ENCODE measurements at places on chromosomes 1 and 21.

DNA sequence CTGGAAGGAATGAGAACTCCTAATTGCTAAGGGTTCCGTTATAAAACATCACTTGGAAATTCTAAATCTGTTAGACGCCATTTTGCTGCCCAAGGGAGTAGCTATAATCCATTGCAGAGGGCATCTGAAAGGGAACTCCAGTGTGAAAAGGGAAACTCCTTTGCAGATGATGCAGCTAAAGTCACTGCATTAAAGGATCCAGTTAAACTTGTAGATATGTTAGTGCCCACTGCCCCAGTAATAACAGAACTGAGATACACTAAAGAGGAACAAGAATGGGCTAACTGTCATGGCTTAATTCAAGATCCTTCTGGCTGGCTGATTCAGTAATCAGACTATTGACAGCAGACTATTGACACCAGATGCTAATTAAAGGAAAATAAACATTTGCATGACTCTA is 81.8 kb upstream of the KIAA0040 start:
- no peak for DNase-seq

- no peak for DNase-seq
Observed at GRCh38 chr1:76865696-76866286, 1.5 kb upstream of the ST6GALNAC5 start.

DNA sequence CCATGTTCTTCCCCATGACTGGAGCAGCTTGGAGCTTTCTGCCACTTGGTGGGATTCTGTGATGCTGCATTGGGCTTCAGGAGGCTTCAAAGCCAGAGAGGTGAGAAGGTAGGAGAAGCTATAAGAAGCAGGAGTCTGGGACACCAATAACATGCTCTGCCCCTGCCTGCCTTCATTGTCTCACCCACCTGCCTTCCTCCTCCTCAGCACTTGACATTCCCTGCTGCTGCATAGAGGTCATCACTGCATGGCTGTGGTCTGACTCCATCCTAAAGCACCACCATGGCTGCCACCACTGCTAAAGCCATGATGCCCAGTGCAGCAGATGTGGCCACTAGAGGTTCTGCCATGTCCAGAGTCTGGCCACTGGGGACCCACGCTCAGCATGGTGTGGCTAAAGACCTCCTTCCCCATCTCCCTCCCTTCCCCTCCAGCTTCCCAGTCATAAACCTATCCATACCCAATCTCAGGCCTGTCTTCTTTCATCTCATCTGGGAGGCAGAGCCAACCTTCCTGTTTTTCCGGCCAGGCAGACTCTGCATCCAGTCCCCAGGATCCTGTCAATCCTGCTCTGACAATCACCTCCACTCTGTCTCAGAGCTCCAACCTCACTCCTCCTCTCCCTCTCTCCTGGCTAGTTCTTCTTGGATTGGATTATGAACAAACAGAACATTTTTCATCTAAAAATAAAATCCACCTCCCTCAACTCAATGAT is 285.1 kb upstream of the POU3F1 start:
- no peak for DNase-seq

DNA sequence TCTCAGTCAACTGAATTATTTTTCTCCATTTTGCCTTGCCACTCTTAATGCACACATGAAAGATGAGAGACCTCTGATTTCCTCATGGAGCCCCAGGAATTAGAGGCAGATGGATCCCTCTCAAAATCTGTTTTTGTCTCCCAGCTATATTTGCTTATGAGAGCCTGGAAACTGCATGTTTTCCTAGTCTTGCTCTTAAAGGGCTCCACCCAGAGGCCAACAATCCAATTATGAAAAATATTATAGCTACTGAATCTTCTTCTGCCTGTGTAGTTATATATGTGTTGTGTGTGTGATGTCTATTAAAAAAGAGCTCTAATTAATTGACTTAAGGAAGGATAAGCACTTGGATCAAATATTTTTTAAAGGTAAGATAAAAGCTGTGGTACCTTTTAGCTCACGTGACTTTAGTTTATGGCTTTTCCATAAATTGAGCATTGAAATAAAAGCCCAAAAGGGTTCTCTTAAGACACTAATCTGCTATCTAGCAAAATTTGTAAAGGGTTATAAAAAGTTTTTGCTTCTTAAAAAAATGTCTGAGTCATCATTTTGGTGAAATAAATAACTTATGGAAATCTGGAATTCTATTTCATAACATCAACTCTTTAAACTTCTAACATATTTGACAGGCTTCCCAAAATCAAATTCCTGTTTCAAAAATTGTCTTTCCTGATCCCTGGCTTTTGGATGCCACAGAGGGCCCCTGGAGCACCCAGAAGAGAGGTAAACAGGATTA is 31.2 kb upstream of the TSPEAR start:
- DNase-seq, result no peak

- no peak for DNase-seq
Observed at GRCh38 chr1:164564378-164564777, 5.4 kb downstream of the PBX1 start.

GRCh38 chr1:231596337-231596791 is 30.2 kb upstream of the DISC1 start:
- DNase-seq, result no peak

DNA sequence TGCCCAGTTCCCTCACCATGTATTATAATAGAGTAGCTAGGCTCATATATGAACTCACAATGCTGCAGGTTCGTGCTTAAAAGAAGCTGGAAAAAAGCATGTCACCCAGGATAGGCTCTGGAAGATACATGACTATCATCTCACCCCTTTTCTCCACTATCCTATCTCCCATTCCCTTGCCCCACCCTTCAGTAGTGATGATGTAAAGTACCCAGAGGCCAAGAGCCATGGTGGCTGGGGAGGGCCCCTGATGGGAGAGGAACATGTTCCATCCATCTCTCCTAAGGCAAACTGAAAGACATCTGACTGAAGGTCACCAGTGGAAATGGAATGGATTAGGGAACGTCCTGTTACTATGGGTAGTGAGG is 20.3 kb upstream of the RBBP5 start:
- no peak for DNase-seq

DNA sequence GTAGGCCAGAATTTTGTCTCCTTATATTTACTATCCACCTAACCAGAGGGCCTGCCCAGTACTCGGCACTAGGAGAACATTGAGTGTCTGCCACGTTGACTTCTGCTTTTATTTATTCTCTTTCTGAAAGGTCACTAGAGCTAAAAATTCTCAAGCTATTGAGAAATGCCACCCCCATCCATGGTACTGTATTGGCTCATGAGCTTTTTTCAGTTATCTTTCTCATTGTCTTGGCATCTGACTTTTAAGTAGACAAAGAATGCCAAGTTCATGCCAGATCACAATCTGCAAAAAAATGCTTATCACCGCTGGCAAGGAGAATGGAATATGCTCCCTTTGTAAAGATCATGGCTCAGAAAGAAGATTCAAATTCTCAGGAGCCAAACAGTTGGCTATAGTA is 49.8 kb upstream of the MROH9 start:
- DNase-seq, result no peak

DNA sequence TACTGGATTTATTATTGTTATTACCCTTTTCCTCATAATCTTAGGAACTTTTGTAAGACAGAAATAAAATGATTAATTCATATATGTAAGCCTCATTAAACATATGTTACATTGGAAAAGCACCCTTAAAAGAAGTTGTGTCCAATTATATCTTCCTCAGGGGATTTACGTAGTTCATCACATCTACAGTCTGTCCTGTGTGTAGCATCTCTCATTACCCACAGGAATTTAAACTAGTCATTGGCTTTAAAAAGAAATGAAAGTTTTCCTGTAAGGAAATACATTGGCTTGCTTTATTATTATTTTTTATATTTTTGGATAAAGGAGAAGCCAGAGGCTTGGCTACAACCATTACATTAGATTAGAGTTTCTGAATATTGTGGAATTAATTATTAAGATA is 56.1 kb downstream of the SWT1 start:
- no peak for DNase-seq

- DNase-seq, result no peak
Observed at GRCh38 chr1:47439819-47440598, 2.2 kb downstream of the FOXD2 start.

DNA sequence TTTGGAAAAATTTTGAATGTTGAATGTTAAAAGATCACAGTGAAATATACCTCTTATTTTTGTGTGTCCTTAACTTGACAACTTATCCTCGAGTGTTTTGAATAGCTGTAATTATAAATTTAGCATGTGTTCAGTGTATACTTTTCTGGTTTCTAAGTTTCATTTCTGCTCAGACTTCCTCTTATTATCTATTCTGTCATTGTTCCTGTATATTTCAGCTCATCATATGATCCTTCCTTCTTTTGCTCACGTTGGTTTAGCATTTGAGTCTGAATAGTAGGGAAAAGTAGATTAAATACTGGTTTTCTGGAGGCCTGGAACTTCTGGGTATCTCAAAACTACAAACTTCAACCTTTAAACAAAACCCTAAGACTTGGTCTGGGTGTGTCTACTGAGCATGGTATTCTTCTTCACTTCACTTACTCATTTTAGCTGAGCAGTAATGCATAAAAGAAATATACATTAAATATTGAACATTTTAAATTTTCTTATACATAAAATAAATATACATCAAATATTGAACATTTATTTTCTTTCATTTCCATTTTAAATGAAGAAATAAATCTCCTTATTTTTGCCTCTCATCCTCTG is 3.3 kb upstream of the ATP6V1G3 start:
- no peak for DNase-seq

DNA sequence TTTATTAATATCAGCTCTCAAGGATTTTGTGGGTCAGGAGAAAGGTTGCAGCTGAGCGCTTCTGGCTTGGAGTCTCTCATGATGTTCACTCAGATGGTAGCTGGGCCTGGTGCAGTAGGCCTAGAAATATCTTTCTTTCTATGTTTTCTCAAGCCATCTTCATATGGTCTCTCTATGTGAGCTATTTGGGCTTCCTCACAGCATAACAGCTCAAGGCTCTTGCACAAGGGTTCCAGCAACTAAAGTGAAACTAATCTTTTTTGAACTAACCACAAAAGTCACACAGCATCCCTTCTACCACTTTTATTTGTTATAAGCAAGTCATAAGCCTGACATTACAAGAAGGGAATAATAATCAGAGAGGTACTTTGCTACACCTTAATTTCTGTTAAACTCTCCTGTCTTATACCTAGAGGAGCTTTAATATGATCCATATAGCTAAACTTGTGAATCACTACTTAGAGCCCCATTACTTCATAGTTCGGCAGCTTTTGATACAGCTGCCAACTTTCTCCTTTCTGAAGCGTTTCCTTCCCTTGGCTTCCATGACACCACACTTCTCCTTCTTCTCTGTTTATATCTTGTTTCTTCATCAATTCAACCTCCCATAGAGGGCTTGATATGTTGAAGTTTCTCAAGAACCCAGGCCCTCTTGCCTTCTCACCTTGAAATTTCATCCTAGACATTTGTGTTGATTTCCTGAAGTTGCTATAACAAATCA is 720.2 kb downstream of the LTN1 start:
- no peak for DNase-seq

DNA sequence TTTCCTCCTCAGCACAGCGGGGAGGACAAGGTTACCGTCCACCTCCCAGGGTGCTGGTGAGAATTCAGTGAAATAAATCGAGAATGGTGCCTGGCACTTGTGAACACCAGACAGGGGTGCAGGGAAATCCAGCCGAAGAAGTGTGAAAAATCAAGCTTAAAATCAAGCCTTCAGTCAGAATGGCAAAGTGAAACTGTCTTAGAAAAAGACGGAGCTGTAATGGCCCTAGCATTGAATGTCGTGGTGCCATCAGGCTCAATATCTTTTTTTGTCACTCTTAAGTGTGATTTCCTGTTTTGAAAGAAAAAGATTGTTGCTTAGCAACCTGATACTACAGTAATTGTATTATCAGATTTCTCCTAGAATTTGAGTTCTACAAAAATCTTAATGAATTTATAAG is 22.1 kb downstream of the EDARADD start:
- no peak for DNase-seq

- DNase-seq, result no peak
Observed at GRCh38 chr1:204072931-204073836, at the start of gene SOX13. TSS of gene SOX13 (plus strand) at chr1:204073115. CDS start at chr1:204112916, 39,801 bp downstream.

- no peak for DNase-seq
Observed at GRCh38 chr1:87852410-87853161, 523.9 kb downstream of the LMO4 start.

- DNase-seq, result no peak
Observed at GRCh38 chr1:151510614-151510956, 602 bp upstream of the CGN start.

- no peak for DNase-seq
Observed at GRCh38 chr1:69513601-69514000, 54.1 kb upstream of the LRRC7 start.

DNA sequence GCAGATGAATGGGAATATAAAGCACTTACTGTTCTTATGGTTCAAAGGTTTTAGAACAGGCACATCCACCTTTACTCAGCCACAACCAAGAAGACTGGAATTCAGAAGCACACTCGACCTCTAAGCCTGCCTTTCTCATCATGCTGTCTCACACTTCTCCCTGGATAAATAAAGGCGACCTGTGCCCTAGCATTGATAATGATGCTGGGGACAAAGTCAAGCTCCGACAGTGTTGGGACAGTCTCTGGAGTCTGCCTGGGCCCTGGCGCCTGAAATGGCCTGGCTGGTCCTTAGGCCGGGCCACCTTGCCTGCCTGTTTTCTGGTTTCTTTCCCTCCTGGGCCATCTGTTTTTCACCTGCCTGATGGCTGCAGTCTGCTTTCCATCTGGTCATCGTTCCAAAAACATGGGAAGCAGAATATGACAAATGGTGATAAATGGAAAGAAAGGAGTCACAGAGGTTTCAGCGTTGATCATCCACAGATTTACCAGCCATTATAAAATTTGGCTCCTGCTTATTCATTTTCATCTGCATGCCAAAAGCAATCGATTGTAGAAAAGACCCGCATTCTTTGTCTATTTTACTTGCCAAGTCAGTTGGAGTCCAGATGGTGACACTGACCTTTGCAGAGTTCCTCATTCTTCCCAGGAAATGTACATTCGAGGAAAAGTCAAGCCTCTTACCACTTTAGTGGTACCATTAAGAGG is 91.2 kb upstream of the KCNJ15 start:
- DNase-seq, result no peak

GRCh38 chr1:198927129-198927528 is 288.3 kb downstream of the PTPRC start:
- DNase-seq, result no peak

- no peak for DNase-seq
Observed at GRCh38 chr1:8540261-8540941, 222.5 kb downstream of the SLC45A1 start.

GRCh38 chr1:246355411-246356230 is 151.5 kb downstream of the SMYD3 start:
- no peak for DNase-seq
